Urinary bladder (tissue), 4 donors: ENCODE measurements at places on chromosomes 4 and X. TPM values are rescaled to one million over a fixed set of nuclear protein-coding genes. Genes with fewer than 3 reads are reported as not detected.

DNA sequence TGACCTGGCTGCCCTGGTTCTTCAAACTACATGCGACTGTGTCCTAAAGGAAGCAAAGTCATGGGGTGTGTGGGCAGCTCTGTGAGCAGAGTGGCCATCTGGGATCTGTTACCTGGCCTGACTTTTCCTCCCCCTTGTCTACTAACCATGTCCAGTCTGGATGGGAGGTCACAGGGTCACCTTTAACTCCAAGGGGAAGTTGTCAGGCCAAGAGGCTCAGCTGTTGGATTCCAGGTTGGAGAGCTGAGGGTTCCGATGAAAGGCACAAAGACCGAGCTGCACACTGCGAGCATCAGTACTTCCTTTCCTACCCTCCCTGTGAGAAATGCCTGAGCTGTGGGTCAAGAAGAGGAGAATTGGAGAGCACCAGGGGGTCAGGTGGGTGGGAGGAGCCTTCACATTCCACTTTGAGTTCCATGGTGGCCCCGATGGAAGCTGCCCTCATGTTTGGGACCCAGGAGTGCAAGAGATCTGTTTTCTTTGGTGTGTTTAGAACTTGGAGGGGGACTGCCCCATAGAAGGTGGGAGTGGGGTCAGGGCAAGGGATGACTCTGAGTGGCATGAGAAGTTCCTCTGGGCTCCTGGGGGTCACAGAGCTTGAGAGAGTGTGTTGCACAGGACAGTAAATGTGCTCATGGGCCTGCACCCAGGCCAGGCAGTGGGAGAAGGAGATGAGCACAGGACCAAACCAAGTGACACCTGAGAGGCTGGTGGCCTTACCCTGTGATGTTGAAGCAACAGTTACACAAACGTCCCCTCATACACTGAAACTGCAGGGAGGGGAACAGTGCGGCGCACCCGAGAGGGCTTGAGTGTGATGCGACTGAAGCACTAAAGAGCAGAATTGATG is 36.2 kb downstream of the RGS12 start:
- no peak for DNase-seq

- no peak for DNase-seq
These were observed 4.8 kb upstream of the GAR1 start for GRCh38 chr4:109810552-109811387.

GRCh38 chr4:101791182-101791558 is 640 bp downstream of the BANK1 start:
- no peak for DNase-seq

GRCh38 chr4:23906839-23907238 is 17.0 kb upstream of the PPARGC1A start:
- no peak for DNase-seq

The STS gene
- 11.8 TPM for total RNA-seq
